ENCODE measurements at places on chromosomes 13 and 19.

GRCh38 chr13:77537289-77537919 lies 1.9 kb downstream of the SCEL start:
- no peak for DNase-seq

DNA sequence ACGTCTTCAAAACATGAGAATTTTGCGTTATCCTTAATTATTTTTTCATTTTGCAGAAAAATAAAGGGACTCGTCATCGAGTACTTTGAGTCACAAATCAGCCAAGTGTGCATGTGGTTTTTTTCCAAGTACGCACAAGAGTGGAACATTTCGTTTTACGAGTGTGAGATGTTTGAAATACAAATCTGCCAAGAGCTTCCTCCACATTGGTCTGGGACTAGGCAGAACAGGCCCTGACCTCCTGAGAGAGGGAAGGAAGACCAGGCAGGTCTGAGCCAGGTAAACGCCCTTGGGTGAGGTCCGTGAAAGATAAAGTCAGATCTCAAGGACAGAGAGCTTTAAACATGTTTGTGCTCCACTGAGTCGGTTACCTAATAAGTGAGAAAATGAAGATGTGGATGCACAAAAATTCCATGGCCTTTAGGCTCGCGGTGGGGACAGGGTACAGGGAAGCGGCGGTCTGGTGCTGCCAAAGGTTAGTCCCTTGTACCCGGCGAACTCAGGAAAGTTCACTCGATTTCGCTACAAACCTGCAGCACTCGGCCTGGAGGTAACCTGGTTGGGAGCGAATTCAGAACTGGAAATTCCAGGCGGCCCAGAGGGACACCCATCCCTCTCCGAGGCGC lies 473 bp upstream of the ITM2B start:
- no peak for DNase-seq

GRCh38 chr19:34881982-34882381 lies 44.7 kb upstream of the ZNF30 start:
- no peak for DNase-seq

GRCh38 chr19:51398096-51398704 lies 7.8 kb upstream of the C19orf84 start:
- no peak for DNase-seq

GRCh38 chr13:93172109-93172508 lies 54.5 kb upstream of the GPC6 start:
- no peak for DNase-seq

GRCh38 chr13:97810152-97810551 lies 143.3 kb upstream of the IPO5 start:
- DNase-seq = no peak

DNA sequence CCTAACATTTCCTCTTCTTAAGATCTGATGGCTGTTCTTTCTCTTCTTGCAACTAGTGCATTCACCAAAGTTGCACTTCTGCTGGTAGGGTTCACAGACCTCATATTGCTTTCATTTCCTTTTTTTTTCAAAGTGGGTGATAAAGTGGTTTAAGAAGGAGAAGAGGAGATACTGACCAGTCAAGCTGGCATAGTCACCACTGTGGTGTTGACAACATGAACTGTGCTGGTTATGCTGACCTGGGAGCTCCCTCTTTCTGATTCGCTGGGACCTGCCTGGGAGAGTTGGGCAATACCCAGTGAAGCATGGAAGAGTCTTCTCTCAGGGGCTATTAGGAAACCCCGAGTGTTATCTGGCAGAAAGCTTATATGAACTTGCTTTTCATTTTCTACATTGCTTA lies 222.9 kb downstream of the SLITRK5 start:
- no peak for DNase-seq

GRCh38 chr13:45851171-45851921 lies at the start of gene SIAH3:
SIAH3 (minus strand) TSS chr13:45851753; CDS start chr13:45851629, 124 bp downstream.
- peak; percentile 41 for DNase-seq

- no peak for DNase-seq
Measured at GRCh38 chr13:73593199-73593765, 534.5 kb downstream of the KLF5 start.
